ENCODE measurements at places on chromosomes 5 and 9.

DNA sequence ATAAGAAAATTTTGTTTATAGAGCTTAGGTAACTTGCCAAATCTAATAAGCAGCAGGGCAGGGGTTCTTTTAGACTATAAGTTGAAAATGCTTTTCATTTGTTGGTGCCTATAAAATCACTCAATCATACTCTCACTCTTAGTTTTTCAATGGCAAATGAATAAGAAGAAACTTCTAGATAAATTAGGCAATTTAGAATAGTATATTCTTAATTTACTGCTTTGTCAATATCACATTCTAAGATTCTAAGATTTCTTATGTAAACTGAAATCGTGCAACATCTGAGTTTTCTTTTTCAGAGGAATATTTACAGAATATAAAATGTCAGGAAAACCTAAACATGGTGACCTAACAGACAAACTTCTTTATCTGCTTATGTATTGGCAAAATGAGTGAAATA is 849.0 kb downstream of the DTWD2 start:
- no peak for DNase-seq

DNA sequence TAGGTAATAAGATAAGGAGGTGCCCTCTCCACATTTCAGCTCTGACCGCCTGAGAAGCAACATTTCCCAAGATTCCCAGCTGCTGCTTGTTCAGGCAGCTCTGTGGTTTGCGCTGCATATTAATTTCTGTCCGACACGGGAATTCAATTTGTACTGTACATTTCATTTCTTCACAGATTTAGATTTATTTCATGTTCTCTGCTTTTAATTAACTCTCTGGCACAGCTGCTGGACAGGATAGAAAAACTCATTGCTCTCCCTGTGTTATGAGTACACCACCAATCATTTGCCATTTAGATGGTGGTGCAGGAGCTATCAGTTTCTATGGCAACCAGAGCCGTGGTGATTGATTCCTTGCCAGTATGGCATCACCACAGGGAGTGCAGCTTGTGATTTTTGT is 558.5 kb downstream of the DMRTA1 start:
- DNase-seq: no peak

GRCh38 chr9:20624201-20625002 is 2.1 kb upstream of the MLLT3 start:
- no peak for DNase-seq

DNA sequence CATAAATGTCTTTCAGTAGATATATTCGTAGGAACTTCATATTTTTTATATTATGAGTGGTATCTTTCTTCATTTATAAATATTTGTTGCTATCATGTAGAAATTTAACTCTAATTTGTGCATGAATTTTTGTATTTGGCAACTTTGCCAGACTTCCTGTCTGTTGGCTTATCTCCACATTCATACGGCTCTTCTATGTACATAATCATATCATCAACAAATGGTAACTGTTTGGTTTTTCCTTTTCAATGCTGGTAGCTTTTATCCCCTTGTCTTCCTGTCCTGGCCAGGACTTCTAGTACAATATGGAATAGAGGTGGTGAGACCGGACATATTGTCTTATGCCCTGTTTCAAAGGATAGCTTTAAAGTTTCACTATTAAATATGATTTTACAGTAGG is 132.3 kb upstream of the COL5A1 start:
- no peak for DNase-seq

DNA sequence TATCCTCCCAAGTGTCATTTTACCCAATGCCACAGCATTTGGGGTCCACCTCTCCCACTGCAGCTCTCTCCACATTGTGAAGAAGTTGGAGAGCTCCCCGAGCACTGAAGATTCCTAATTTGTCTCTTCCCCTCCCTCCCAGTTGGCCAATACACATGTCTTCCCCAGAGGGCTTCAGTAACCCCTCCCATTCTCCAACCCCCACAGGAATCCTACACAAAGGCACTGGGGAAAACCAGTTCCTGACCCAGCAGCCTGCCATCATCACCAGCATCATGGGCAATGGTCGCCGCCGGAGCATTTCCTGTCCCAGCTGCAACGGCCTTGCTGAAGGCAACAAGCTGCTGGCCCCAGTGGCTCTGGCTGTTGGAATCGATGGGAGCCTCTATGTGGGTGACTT is 87.3 kb upstream of the WWC1 start:
- DNase-seq: no peak

- no peak for DNase-seq
These were observed 48.8 kb upstream of the TBCA start for GRCh38 chr5:77824981-77825380.

GRCh38 chr9:78443946-78444345 is 147.0 kb downstream of the PSAT1 start:
- no peak for DNase-seq

GRCh38 chr9:86222667-86223066 is 36.8 kb downstream of the C9orf153 start:
- no peak for DNase-seq

DNA sequence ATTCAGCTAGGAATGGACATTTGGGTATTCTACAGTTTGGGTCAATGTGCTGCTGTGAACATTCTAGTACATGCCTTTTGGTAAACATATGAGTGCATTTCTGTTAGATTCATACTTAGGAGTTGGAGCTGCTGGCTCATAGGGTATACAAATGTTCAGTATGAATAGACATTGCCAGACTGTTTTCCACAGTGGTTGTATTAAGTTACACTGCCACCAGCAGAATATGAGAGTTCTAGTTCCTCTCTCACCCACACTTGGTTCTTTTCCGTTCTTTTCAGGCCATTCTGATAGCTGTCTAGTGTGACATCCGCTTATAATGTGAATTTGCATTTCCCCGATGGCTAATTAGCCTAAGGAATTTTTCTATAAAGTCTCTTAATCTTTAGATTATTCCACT is 25.0 kb downstream of the STOM start:
- DNase-seq: no peak

- DNase-seq: no peak
These were observed 545.9 kb upstream of the RIOK2 start for GRCh38 chr5:97728920-97729319.

DNA sequence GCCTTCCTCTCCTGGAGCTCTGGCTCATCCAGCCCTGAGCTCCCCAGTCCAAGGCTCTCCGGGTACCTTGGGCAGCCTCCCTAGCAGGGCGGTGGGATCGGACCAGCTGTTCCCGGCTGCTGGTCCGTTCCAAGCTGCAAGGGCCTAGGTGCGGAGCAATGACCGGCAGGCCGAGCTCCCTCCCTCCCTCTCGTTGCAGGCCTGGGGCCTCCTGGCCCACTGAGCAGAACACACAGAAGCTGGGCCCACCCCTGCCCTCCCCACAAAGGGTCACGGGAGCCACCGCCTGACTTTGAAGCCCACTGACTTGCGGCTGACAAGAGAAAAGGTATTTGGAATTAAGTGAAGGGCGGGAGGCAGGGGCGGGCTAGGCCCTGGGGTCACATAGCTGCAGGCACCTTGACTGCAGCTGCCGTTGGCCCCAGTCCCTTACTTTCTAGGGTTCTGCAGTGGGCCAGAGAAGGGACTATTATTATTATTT is 104.7 kb upstream of the IER5L start:
- DNase-seq: no peak

DNA sequence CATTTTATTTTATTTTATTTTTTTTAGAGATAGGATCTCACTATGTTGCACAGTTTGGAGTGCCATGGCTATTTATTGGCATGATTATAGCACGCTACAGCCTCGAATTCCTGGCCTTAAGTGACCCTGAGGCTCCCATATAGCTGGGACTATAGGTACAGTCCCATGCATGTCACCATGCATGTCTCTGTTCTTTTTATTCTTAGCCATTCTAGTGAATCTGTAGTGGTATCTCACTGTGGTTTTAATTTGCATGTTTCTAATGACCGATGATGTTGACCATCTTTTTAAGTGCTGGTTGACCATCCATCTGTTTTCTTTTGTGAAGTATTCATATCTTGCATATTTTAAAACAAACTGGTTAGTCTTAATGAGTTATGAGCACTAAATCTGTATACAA is 76.1 kb downstream of the SLC44A1 start:
- DNase-seq: no peak

DNA sequence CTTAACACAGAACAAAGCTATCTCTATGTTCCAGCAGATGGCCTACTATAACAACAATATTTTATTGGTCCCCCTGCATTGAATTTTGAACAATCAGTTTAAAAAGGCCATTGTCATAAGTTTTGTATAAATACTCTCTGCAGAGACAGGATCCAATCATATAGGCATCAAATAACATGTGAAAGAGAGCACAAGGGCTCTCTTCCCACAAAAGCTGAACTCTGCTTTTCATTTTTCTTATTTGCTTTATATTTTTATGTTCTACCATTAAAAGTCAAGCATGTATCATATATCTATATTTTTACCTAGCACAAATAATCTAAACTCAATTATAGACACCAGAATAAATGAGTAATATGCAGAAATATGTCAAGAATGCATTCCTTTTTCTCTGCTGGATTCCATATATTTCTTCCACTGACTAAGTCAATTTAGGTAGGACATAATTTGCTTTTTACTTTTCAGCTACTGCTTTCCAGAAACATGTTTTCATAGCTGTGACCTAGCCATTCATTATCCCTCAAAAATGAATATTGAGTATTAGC is 143.6 kb downstream of the CDH9 start:
- DNase-seq: no peak

GRCh38 chr5:103013933-103014552 is 105.9 kb downstream of the GIN1 start:
- no peak for DNase-seq

GRCh38 chr9:97573482-97574073 is 59.6 kb downstream of the TSTD2 start:
- no peak for DNase-seq

All from stimulated activated CD4-positive, alpha-beta T cell treated with anti-CD3 and anti-CD28 coated beads, Interleukin-15, amount 100 ng/mL, for 48 hours (primary cell).